Foreskin keratinocyte (primary cell): ENCODE measurements at places on chromosomes 6 and 20. TPM values are rescaled to one million over a fixed set of nuclear protein-coding genes. Genes with fewer than 3 reads are reported as not detected.

DNA sequence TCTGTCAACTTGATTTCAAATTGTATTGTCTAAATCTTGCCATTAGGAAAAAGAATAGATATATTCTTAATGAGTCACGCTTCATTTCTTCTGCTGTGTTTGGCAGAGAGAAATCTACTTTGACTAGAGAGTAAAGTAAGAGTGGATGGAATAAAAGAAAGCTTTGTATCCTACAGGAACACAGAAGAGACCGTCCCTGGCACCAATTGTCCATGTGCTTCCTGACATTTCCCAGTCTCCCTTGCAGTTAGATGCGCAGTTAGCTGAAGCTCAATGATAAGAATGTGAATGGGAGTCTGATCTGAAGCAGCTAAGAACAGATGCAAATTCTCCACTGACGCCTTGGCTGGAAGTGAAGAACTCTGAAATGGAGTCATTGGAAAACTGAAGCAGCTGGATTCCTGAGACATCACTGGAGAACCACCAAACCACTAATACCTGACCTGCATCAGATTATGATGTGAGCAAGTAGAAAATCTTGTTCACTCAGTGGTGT is 528.2 kb upstream of the MARCKS start:
- DNase-seq, result no peak

DNA sequence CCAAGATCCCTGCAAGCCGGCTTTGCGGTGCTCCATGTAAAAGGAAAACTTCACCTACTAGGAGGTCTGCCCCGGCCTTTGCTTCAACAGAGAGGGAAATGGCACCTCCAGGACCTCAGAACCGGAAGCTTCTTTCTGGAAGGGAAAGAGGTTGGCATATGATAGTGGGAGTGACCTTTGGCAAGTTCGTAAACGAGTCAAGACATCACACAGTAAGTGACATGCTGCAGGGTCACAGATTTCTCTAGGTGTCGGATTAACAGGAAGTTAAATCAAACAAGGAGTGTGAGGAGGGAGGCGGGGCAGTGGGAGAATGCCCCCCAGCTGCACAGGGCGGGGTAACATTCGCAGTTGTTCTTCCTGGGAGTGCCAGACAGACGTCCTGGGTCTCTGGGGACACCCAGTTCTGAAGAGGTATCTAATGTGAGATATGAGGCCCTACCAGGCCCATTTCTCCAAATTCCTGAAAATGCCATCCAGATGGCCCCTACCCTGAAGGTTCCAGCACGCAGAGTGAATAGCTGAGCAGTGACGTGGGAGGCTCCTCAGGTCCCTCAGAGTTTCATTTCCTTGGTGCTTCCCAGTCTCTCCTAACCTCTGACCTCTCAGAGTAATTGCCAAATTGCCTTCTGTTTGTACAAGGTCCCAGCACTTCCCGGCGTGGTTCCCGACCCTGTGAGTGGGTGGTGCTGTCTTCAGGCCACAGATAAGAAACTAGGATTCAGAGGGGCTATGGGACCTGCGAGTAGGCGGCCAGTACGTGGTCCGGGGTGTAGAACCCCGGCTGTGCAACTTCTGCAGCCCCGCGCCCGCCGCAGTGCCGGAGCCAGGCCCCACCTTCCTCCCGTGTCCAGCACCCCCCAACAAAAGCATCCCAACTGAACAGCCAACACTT is 1.9 kb downstream of the RRBP1 start:
- peak; percentile 27 for DNase-seq

DNA sequence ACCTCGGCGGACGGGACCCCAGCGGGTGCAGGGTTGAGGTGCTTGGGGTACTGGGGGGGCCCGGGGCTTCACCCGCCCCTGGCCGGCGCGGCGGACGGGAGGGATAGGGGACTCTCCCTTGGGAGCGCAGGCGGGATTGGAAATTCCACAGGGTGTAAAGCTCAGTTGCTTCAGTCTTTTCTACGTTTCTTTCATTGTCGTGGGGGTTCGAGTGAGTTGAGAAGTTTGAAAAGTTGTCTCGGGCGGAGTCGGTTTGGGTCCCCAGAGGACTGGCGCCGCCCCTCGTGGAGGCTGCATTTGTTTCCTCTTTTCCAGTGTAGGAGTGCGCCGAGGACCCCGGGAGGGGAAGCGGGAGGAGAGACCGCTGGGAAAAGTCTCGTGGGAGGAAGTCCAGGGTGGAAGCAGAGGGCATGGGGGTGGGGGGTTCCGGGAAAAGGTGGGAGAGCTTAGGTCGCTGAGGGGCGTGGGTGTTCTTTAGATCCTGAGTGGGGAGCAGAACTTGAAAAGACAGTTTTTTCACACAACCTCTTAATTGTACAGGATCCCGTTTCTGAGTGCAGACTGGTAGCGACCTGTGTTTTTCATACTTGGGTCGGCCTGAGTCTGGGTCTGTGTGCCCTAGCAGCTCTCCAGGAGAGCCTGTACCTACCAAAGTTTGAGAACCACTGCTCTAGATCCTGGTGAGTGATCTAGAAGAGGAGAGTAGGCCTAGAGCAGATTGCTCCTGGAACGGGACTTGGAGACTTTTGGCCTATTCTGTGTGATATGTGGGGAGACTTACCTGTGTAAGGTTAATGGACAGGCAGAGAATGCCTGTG is 495 bp downstream of the FAM83B start:
- DNase-seq, result no peak

Gene TPMT
- total RNA-seq, result 18.7 and 20.8 TPM in 2 replicates

Gene NKX2-4
- total RNA-seq, result not detected in 2 replicates

Gene PRL
- not detected in 2 replicates for total RNA-seq

- no peak for DNase-seq
These were observed 352.5 kb downstream of the CDH4 start for GRCh38 chr20:61604549-61604948.

Gene CD24
- 251 and 321 TPM in 2 replicates for total RNA-seq

Gene FAM83D
- 38.1 and 51.8 TPM in 2 replicates for total RNA-seq

DNA sequence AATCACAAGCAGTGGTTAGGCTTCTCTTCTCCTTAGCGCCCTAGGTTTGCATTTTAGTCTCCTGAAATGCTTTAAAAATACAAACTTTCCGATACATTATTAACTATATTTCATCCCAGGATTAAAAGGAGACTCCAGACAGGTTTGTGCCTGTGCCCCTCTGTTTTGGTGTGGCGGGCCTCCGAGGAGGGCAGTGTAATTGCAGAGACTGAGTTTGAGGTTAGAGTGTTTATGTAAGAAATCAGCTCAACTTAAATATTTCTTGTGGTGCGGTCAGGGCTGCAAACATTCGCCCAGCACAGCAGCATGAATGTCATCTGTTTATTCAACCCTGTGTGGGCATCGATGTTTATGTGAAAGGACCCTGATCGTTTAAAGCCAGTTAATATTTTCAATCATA is 130.4 kb upstream of the AKAP12 start:
- no peak for DNase-seq
